ENCODE measurements at places on chromosomes 7 and 10. TPM values are rescaled to one million over a fixed set of nuclear protein-coding genes. Genes with fewer than 3 reads are reported as not detected.

SUN3 gene
- not detected for total RNA-seq

PAX4 gene
- total RNA-seq = not detected

OR2A12 gene
- total RNA-seq = not detected

GNGT1 gene
- not detected for total RNA-seq

MRC1 gene
- total RNA-seq = not detected

CARD11 gene
- total RNA-seq = 133 TPM

DDC gene
- total RNA-seq = not detected

AKR1C8 gene
- 0.91 TPM for total RNA-seq

WEE2 gene
- total RNA-seq = not detected

OPN1SW gene
- total RNA-seq = not detected

FGFR2 gene
- not detected for total RNA-seq
